ENCODE measurements at places on chromosomes 5 and 9.
A peak's percentile ranks its signal among the peaks of the same experiment; 100 is the strongest.

GRCh38 chr9:83583151-83584014 lies 39.6 kb upstream of the IDNK start:
- DNase-seq, result no peak

GRCh38 chr5:124519396-124519795 lies 227.0 kb downstream of the ZNF608 start:
- no peak for DNase-seq

GRCh38 chr9:127149463-127150390 lies 27.3 kb upstream of the ANGPTL2 start:
- DNase-seq, result no peak

DNA sequence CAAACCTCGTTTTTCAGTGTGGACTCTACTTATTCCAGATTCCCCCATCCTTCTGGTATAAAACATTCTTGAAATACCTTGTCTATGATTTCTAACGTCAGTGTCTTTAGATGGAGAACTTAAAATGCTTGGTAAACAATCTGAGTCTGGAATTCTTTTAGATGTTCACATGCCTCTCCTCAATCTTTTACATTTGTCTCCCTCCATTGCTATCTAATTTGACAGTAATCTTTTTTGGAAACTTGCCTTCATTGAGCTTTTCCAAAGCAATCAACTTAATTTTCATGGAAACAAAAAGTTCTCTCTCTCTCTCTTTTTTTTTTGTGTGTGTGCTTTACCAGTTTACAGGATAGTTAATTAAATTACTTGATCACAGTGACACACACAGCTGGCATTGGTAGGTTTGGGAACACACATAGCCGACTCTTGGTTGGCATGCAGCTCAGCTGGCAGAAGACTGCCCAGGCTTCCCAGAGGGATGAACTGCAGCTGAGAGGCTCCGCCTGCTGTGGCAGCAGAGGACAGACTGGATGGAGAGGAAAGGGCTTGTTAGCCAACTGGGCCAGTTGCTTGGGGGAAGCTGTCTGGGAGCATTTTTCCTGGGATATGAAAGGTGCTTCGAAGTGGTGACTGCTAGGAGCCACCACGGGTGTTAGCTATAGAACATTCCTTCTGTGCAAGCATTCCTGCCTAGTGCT lies 271.3 kb downstream of the ZSWIM6 start:
- no peak for DNase-seq

GRCh38 chr9:114417511-114417910 lies 29.7 kb upstream of the AKNA start:
- no peak for DNase-seq

GRCh38 chr5:160233215-160233614 lies 3.9 kb downstream of the FABP6 start:
- DNase-seq, result no peak

DNA sequence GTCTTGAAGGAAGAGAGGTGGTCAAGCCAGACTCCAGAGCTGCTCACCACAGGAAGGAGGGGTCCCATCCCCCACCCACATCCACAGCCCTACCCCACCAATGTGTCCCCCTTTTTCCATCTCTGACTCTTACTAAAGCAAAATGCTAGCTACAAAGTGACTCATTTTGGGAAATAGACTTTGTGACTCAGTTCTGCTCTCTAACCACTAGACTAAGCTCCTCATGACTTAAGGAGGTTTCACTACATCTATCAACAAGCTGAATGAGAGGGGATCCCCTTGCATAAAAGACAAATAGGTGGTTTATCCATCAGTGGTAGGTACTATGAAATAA lies 35.1 kb upstream of the ADRB2 start:
- no peak for DNase-seq

- DNase-seq, result no peak
Observed at GRCh38 chr9:128625391-128626146, 31.1 kb downstream of the DYNC2I2 start.

DNA sequence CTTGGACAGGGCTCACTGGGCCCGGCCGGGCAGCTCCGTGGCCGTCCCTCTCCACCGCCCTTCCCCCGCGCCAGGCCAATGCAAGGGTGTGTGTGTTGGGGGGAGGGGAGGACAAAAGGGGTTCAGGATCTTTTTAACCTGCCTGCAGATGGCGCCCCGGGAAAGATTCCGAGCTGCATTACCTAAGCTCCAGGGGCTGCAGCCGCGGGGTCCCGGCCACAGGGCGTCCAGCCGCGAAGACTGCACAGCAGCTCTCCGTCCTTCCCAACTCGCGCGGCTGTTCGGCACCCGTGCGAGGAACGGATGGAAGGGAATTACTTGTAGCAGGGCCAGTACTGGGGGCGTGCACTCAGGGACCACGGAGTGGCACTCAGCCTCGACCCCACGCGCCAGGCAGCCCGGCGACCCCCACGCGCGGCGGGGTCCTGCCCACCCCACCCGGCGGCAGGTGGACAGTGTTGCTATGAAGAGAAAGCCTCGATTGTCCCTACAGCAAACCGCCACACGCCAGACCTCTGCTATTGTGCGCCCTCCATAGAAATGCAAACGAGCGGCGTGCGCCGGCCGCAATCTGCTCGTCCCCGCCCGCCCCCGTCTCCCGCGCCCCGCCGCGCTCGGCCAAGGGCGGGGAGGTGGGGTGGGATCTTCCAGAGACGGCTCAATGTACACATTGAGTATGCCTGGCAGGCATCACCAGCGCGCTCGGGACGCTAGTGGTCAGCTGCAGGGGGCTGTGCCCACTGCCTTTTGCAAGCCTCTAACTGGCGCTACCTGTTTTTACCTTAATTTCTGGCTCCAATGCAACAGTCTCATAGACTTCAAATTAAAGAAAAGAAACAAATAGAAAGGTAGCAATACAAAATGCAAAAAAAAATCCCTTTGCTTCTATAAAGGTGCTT lies 796 bp upstream of the GADD45G start:
- DNase-seq, result peak; percentile 39

GRCh38 chr5:123681061-123681460 lies 169.1 kb downstream of the CSNK1G3 start:
- no peak for DNase-seq

GRCh38 chr9:95788021-95788420 lies 87.5 kb upstream of the ERCC6L2 start:
- DNase-seq, result no peak

GRCh38 chr9:124373851-124374250 lies 41.4 kb downstream of the PSMB7 start:
- no peak for DNase-seq

DNA sequence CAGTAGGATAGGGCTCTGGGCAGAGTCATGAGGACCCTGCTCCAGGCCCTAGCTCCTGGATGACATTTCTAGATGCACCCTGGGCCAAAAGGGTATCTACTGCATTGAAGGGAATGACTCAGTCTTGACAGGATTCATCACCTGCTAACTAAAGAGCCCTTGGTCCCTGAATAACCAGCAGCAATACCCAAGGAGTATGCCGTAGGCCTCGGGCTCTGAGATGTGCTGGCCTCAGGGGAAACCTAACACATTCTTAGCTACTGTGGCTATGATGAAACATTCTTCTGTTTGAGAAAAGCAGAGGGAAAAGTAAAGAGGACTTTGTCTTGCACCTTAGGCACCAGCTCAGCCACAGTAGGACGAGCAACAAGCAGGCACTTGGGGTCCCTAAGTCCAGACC lies 89.5 kb upstream of the SLC1A1 start:
- DNase-seq, result no peak

DNA sequence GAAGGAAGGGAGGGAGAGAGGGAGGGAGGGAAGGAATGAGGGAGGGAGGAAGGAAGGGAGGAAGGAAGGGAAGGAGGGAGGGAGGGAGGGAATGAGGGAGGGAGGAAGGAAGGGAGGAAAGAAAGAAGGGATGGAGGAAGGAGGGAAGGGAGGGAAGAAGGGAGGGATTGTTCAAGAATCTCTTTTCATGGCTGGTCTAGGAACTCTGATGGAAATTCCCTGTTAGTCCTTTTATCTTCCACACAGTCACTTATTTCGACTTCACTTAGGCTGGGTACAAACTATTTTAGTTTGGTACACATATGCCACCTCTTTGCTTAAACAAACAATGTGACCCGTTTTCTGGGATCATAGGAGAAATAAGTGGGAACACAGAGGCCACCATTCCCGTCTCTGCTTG lies 435.6 kb upstream of the WWC1 start:
- no peak for DNase-seq

- no peak for DNase-seq
Observed at GRCh38 chr9:37134166-37134565, 13.8 kb downstream of the ZCCHC7 start.

- DNase-seq, result no peak
Observed at GRCh38 chr5:95184924-95185323, 100.0 kb downstream of the MCTP1 start.

GRCh38 chr9:129773262-129774048 lies 20.6 kb upstream of the PTGES start:
- no peak for DNase-seq

GRCh38 chr9:90741036-90741435 lies 60.6 kb upstream of the SYK start:
- DNase-seq, result no peak

- DNase-seq, result no peak
Observed at GRCh38 chr5:112012104-112012503, 255.1 kb upstream of the NREP start.

DNA sequence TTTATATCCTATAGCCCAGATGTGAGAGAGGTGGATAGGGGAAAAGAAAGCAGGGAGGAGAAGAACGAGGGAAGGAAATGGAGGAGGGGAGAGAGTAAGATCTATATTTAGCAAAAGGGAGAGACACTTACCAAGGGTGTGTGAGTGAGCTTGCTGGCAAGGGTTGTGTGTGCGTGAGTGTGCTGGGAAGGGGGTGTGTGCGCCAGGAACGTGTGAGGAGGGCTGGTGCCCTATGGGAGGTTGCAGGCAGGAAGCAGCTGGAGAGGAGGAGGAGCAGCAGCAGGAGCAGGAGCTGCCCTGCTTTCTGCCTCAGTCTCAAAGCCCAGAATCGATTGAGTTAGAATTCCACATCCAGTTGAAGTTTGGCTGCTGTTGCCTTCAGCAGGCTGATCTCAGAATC lies 148.3 kb upstream of the RUSC2 start:
- DNase-seq, result no peak

GRCh38 chr5:169169783-169170182 lies 131.2 kb downstream of the SLIT3 start:
- DNase-seq, result no peak

DNA sequence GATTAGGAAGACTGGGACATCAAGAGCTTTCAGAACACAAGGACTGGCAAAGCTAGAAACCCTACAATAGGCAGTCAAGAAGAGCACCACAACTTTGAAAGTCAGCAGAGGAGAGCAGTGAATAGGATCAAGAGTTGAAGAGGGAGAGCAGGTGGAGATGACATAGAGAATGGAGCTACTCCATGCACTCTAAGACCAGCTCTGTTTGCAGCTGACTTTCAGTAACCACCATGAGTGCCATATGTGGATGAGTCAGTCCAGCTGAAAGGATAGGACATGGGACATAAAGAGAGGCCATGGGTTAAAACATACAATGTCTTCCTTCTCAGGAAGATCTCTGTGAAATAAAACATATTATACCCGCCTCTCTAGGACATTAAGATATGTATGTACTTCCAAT lies 289.1 kb upstream of the KLF4 start:
- no peak for DNase-seq

GRCh38 chr5:173629628-173630027 lies 13.2 kb upstream of the BOD1 start:
- no peak for DNase-seq

GRCh38 chr9:79911724-79912123 lies 340.0 kb downstream of the TLE4 start:
- no peak for DNase-seq

DNA sequence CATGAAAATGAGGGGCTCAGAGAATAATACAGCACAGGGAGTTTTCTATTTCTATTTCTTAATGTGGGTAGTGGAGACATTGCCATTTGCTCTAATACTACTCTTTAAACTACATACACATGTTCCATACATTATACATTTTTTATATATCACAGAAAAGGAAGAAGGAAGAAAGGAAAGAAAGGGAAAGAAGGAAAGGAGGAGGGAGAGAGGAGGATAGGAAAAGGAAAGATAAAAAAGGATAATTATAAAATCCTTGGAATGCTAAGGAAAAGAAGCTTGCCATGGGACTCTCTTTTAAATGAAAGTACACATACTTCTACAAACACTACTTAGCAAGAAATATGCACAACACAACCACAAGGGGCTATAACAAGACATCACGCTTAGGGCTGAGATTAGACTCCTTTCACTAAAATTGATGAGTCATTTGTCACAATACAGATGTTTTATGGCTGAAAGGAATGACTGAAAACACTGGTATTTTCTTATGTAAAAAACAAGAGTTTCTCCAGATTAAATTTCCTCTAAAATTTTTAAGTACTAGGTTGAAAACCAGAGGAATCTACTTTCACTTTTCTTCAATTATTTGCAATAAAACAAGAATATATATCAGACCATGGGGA lies 219.8 kb downstream of the ARL15 start:
- no peak for DNase-seq

GRCh38 chr5:3199962-3200755 lies 395.5 kb upstream of the IRX1 start:
- no peak for DNase-seq

DNA sequence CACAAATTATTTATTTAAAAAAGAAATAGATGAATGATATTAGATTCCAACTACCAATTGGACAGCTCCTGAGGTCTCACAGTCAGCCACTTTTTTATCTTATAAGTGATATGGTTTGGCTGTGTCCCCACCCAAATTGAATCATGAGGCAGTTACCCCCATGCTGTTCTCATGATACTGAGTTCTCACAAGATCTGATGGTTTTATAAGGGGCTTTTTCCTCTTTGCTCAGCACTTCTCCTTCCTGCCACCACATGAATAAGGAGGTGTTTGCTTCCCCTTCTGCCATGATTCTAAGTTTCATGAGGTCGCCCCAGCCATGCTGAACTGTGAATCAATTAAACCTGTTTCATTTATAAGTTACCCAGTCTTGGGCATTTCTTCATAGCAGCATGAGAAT lies 12.9 kb downstream of the NLN start:
- no peak for DNase-seq

GRCh38 chr5:88878976-88879375 lies 4.0 kb downstream of the MEF2C start:
- DNase-seq, result no peak

GRCh38 chr9:20990867-20991266 lies 40.6 kb downstream of the HACD4 start:
- DNase-seq, result no peak

All from activated T-cell treated with anti-CD3 and anti-CD28 coated beads, Interleukin-2, amount 50 U/mL, for 1 hour (primary cell).